ENCODE measurements at places on chromosomes 5 and 9.

DNA sequence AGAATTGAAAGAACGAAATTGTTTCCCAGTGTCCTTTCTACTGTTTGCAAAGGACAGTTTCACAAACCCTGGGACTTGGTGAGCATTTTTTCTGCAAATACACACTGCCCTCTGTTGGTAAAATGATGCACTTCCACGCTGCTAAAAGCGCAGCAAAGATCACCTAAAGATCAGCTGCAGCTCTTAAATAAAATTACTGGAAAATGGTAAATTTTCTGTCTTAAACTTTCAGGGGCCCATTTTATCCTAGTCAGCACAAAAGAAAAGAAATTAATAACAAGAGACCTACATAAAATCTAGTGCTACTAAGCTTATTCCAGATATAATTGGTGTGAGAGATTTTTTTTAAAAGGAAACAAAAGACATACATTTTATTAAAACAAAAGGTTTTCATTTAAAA lies 566.0 kb downstream of the CAAP1 start:
- no peak for DNase-seq

DNA sequence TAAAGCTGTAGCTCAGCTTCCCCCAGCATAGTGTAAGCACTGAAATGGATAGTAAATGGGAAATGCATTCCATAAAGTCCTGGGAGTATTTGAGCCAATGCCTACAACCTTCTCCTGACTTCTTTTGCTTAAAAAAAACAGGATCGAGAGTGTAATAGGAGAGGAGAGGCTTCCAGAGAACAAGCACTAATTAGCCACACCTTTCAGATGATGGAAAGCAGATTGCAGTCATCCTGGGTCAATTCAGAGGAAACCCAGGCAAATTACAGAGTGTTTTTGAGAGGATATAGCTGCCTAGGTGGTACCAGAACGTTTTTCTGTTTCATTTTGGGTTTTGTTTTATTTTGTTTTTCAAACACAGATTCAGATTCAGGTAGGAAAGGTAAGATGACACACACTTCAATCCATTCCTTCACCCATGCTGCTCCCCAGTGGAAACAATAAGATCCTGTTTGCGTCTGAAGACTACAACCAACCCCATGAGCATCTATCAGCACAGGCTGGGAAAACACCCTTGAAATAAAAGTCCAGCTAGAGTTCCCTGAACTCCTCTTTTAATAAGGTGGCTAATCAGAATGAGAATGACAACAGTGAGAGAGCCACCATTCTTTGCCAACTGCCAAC lies 95.6 kb downstream of the RFK start:
- no peak for DNase-seq

GRCh38 chr5:149423049-149423793 lies 44.1 kb upstream of the IL17B start:
- DNase-seq: no peak

DNA sequence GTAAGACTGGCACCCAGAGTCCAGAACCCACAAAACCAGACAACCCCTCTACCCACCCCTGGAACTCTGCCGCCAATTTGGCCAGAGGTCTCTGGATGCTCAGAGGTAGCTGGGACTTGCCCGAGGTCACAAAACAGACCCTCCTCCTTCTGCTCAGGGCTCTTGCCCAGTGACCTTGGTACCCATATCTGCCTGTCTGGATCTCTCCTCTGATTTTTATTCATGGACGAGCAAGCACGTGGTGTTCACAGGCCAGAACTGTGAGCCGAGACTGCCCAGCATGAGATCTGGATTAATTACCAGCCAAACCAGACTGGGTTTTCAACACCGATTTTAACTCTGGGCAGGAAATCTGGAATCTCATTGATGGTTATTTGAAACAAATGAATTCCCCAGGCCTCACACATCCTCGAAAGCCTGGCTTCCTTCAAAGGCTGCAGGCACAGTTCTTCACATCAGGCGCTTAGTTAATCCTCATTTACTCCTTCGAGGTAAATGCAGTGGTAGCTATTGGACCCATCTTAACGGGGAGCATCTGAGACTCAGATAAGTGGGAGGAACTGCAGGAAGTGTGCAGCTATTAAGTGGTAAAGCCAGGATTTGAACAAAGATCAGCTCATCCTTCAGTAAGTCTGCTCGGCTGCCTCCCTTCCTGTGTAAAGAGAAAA lies 21.4 kb downstream of the COL27A1 start:
- no peak for DNase-seq

- no peak for DNase-seq
Measured at GRCh38 chr5:76888733-76889300, 39.0 kb downstream of the S100Z start.

GRCh38 chr5:1540166-1540565 lies 16.4 kb upstream of the LPCAT1 start:
- no peak for DNase-seq

DNA sequence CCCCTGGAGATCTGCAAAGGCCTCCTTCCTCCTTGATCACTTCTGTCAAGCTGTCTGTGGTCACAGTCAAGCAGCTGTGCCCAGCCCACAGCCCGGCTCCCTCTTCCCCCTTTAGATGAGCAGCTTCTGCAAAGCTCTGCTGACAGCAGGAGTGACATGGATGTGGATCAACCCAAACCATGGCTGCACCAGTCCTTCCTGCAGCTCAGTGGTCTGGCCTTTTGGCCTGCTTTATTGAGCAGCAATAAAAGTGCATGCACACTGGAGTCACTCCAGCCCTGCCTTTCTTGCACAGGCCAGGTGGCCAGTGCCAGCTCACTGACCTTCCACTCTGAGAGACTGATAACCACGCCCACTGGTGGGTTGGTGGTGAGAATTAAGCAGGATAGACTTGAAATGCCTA lies 91.3 kb upstream of the OTULINL start:
- no peak for DNase-seq

- DNase-seq: no peak
Measured at GRCh38 chr9:79015951-79016350, 555.8 kb upstream of the TLE4 start.

DNA sequence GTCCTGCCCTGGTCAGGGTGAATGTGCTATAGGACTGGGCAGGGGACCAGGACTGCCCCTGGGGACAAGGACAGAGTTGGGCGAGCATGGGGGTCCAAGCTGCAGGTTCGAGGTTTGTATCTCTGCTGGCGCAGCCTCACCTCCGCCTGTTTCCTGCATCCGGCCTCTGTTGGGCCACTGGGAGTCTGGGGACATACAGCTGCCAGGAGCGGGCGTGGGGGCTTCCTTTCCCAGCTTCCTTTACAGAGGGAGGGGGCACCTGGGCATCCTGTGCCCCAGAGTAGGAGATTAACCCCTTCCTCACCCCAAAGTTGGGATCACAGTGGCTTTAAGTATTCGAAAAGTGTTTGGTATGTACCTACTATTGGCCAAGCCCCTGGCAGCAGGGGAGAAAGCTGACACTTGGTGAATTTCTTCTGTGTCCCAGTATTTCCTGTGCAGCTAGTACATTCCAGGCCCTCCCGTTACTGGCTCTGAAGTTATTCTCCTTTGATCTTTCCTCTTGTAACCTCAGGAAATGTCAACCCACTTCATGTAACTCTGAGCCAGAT lies 19.0 kb downstream of the OLFML2A start:
- DNase-seq: no peak

GRCh38 chr5:6081727-6082210 lies 296.6 kb downstream of the MED10 start:
- DNase-seq: no peak

DNA sequence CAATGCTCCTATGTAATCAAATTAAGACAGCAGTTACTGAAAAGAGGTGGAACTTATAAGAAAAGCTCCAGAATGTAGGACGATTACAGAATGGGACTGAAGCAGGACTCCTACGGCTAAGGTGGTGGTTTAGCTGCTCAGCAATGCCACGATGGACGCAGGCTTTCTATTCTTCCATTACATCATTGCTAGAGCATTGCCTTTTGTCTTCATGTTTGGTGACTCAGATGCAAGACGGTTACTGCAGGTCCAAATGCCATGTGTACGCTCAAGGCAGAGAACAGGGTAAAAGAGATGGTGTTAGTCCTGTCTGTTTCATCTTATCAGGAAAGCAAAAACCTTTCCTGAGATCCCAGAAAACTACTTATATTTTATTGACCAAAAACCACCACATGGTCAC lies 255.1 kb downstream of the ZSWIM6 start:
- no peak for DNase-seq

- DNase-seq: no peak
Measured at GRCh38 chr5:34803974-34804732, 34.8 kb upstream of the TTC23L start.

- no peak for DNase-seq
Measured at GRCh38 chr5:110809006-110809405, 70.2 kb downstream of the SLC25A46 start.

GRCh38 chr5:131224387-131225201 lies 39.3 kb upstream of the CDC42SE2 start:
- DNase-seq: no peak

- DNase-seq: no peak
Measured at GRCh38 chr5:36536616-36537005, 69.8 kb upstream of the SLC1A3 start.

DNA sequence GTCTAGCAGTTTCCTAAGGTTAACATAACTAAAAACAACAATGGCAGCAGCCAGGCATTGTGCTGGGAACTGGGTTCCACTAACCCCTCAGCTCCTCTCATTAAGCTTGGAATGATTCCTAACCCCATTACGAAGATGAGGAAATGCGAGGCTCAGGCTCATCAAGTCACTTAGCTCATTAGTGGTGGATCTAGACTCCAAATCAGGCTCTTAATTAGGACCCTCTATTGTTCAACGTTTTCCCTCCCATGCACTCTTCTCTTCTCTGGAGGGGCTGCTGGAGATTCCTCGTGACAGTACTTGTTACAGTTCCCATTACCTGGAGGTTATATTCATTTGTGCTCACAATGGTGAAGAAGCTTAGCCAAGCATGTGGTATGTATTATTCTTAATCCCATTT lies 6.5 kb downstream of the TAS2R1 start:
- no peak for DNase-seq

GRCh38 chr9:129368444-129368978 lies 190.4 kb upstream of the IER5L start:
- DNase-seq: no peak

Data from stimulated activated effector memory CD8-positive, alpha-beta T cell treated with anti-CD3 and anti-CD28 coated beads, Interleukin-12 subunit alpha, Interleukin-12 subunit beta, amount 100 ng/mL, for 72 hours (primary cell).